HepG2 (cell line): ENCODE measurements at places on chromosomes 2 and 18. TPM values are rescaled to one million over a fixed set of nuclear protein-coding genes. Genes with fewer than 3 reads are reported as not detected.
A peak's percentile ranks its signal among the peaks of the same experiment; 100 is the strongest.

- no peak for DNase-seq
Observed at GRCh38 chr18:2958819-2959298, 54.1 kb downstream of the LPIN2 start.

The DSG2 gene
- 23.3 and 24.4 TPM in 2 replicates for total RNA-seq

- DNase-seq = no peak
Observed at GRCh38 chr18:57864615-57865121, 61.6 kb upstream of the ATP8B1 start.

DNA sequence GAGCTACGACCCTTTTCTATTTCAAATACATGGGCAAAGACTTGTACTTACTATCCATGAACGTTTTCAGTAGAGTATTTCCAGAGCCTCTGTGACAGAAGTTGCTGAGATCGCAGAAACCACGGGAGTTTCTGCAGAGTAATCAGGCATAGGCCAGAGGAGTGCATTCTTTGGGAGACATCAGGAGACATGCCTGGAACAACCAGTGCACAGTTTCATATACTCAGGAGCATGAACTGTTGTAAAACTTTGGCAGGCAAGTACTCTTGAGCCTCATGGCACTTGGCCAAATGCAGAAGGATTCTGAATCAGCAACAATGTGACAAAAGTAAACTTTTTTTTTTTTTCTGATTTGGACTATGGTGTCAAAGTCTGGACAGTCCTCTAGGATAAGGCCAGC is 307.1 kb downstream of the GRB14 start:
- no peak for DNase-seq

The FEV gene
- total RNA-seq = not detected in 2 replicates

The FASTKD2 gene
- total RNA-seq = 77.8 and 88.0 TPM in 2 replicates

The MALL gene
- total RNA-seq = not detected in 2 replicates

DNA sequence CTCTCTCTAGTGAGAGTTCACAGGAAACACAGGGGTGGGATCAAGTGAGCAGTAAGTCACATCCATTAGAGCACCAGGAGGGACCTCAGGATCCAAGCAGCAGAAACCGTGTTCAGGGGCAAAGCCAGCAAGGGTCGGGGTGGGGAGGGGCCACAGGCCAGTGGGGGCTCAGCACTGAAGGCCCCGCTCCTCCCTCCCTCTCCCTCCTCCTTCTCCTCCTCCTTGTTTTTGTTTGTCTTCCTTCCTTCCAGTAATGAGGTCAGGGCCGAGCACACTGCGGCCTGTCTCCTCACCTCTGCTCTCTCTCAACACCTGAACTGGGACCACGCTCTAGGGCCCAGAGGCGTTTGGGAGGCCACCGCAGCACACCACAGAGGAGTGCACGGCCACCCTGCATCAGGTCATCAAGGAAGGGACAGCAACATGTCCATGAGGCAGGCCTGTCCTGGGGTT is 20.9 kb downstream of the MTERF4 start:
- no peak for DNase-seq

DNA sequence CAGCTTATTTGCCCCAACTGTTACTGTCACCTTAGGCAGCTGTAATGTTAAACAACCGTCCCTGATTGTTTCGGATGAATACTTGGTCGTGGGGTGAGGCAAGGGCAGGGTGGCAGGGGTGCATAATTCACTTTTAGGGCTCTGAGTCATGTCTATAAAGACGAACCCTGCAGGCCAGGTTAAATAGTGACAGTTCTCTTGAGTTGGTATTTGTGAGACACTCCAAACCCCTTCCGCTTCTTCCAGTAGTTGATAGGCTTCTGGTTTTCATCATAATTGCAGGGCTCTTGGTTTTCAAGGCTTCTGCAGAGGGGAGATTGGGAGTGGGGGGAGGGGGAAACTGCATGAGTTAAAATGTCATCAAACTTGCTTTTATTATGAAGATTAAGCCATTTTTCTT is 97.2 kb upstream of the TSPYL6 start:
- DNase-seq = no peak

The MEP1B gene
- not detected in 2 replicates for total RNA-seq

GRCh38 chr18:48459016-48459415 is 49.8 kb upstream of the ZBTB7C start:
- no peak for DNase-seq

DNA sequence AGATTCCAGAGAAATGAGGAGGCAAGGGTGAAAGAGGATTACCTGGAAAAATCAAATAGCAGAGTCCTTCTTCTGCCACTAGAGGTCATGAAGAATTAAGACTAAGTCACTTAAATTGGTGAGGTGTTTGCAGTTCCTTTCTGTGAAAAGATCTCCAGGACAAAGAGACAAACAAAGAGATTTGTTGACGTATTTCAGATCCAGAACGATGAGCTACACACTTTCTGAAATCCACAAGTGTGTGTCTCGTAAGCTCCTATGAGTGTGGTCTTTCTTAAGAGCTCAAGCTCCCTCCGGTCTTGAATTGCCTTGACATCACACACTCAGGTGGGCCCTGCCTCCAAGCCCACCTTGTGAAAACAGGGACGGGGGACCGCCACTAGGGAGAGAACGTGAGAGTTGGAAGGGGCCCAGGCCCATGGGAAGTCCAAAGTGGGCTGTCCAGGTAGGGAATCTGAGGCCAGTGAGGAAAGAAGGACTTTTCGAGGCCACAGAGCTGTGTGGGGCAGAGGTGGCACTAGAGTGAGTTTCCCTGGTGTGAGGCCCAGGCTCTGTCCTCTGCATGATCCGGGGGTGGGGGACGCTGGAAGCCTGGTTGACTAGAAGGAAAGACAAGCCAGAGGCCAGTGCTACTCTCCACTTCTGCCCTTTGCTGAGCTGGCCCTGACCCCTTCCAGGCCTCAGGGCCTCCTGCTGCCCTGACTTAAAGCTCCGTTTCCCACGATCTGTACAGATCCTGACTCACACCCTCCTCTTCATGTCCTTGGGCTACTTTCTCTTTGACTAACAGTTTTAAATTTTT is 168.1 kb upstream of the NCK2 start:
- DNase-seq = peak; percentile 54

The DIPK1C gene
- total RNA-seq = not detected in 2 replicates

DNA sequence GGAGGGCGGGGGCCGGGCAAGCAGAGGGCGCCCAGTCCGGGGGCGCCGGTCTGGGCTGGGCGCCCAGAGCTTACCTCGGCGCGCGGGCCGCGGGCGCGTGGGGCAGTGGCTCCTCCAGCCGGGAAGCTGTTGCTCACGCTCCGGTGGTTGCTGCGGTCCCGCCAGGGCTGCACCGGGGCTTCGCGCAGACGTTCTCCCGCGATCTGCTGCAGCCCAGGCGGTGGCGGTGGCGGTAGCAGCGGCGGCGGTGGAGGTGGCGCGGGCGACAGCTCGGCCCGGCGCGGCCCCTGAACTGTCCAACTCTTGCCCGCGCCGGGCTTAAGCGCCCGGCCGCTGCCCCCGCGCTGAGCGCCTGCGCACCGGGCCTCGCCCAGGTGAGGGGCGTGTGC is 391 bp downstream of the ZNF385B start:
- DNase-seq = no peak

DNA sequence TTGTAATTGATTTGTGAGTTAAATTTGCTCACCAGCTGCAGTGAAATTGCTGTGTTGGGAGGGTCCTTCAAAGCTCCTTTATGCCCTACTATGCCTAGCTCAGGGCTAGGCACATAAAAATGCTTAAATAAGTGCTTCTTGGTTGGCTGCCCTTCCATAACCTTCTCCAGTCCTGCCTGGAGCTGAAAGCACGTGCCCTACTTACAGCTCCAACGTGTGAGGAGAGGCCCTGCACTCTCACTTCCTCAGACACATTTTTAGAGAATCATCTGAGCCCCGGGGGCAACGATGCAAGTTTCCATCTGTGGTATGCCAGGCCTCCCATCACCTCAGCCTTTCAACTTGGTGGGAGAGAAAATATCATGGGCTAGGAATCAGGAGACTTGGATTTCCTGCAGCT is 202.7 kb downstream of the BCL11A start:
- no peak for DNase-seq

GRCh38 chr2:29485631-29486030 is 370.4 kb downstream of the CLIP4 start:
- DNase-seq = no peak

The NTSR2 gene
- not detected in 2 replicates for total RNA-seq

The LOXHD1 gene
- not detected in 2 replicates for total RNA-seq

DNA sequence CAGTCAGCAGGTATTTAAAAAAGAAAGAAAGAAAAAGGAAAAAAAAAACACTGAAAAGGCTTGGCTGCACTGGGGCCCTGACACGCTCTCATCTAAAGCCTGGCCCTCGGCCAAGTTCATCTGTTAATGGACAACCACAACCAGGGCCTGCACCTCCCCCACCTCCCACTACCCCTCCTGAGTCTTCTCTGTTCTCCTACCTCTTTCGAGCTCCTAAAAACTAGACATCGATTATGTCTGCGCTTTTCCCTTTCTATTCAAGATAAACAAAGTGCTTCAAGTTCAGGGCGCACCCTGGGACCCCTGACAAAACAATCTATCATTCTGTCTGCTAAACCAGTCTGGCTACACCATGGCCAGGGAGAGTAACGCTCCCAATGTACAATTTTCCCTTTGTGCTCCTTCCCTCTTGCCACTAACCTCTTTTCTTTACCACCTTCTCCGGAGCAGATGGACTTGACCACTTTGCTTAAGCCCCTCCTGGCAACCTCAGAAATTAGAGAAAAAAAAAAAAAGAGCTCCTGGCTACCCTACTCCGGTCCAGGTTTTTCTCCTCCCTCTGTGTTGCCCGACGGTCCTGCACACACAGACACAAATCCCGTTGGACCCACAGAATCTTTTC is 22.7 kb downstream of the BCL11A start:
- peak; percentile 84 for DNase-seq

GRCh38 chr2:12665334-12665733 is 51.4 kb upstream of the TRIB2 start:
- no peak for DNase-seq

- no peak for DNase-seq
Observed at GRCh38 chr18:73638709-73639108, 508.9 kb downstream of the FBXO15 start.

DNA sequence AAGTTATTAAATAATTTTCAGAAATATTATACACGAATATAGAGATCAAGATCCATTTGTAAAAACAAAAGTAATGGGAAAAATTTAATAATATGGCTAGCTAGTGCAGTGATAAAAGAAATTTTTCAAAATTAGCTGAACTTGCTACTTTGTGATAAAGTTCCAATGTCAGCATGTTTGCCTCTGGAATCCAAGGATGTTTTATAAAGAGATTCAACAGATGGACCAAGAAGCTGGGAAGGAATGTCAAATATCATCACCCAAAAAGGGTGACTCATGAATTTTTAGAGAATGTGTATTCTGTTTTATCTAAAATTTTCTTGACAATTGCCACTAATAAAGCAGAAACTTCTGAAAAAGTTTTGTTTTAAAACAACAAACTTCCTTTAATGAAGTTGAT is 95.3 kb downstream of the FSIP2 start:
- no peak for DNase-seq

The TNFAIP6 gene
- not detected in 2 replicates for total RNA-seq

- no peak for DNase-seq
Observed at GRCh38 chr2:49162151-49162550, 7.8 kb upstream of the FSHR start.

GRCh38 chr2:66477135-66477842 is 42.4 kb downstream of the MEIS1 start:
- DNase-seq = no peak

GRCh38 chr2:43831543-43832294 is 6.9 kb downstream of the ABCG5 start:
- no peak for DNase-seq

- no peak for DNase-seq
Observed at GRCh38 chr2:216665242-216665641, 30.1 kb downstream of the IGFBP5 start.

The CPO gene
- total RNA-seq = not detected in 2 replicates

DNA sequence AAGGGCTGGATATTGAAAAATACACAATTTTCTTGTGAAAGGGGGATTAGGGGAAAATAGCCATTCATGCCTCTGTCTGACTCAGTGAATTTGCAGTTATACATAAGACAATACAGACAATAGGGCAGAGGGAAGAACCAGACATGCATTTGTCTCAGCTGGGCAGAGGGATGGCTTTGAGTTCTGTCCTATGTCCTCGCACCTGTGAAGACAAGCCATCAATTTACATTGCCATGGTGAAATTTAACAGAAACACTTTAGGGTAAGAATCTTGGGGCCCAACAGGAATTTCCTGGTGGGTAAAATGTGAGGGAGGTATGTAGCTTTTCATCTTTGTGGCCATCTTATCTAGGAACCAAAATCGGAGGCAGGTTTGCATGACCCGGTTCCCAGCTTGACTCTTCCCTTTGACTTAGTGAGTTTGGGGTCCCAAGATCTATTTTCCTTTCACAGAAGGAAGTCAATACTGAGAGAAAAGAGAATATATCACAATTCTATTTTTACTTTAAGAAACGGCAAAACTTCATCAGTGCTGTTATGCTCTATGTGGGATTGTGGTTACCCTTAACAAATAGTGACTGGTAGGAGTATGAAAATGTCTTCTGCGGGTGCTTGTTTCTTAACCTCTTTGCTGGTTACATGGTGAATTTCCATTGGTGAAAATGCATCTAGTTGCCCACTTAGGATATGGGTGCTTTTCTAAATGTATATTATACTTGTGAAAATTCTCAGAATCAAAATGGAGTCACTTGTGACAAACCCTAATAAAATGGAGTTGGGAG is 221.8 kb downstream of the SPP2 start:
- no peak for DNase-seq

The SPAST gene
- total RNA-seq = 40.4 and 41.5 TPM in 2 replicates

The POTEF gene
- 1.9 and 6.0 TPM in 2 replicates for total RNA-seq

GRCh38 chr2:68837164-68837860 is 33.9 kb downstream of the BMP10 start:
- peak; percentile 55 for DNase-seq

DNA sequence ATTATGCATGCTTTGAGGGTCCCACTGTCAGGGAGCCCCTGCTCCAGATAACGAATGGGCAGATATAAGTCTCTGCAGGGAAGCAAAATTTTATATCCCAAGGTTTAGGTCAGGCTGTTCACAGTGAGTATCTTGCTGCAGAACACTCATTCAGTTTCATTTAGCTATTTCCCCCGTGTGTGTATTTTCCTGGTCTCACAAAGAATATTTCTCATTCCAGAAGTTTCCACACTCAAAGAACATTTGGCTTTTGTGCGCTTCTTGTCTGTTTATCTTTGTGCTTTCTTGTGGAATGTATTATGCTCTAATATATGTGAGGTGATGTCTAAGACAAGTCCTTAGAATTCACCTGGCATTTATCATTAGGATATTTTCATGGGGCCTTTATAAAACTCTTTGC is 140.4 kb upstream of the MMADHC start:
- no peak for DNase-seq

The OTOS gene
- total RNA-seq = not detected in 2 replicates

DNA sequence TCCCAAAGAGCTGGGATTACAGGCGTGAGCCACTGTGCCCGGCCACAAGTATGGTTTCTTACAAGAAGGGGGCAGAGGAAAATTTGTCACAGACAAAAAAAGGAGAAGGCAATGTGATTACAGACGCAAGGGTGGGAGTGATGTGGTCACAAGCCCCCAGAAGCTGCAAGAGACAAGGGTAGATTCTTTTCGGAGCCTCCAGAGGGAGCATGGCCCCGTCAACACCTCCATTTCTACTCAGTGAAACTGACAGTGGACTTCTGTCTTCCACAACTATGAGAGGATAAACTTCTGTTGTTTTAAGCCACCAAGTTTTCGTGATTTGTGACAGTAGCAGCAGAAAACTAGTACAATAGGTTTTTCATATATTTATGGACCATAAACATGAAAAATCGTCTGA is 2.1 kb upstream of the TCF7L1 start:
- DNase-seq = peak; percentile 37

- peak; percentile 90 for DNase-seq
Observed at GRCh38 chr2:119487434-119488244, 36.6 kb downstream of the SCTR start.

- no peak for DNase-seq
Observed at GRCh38 chr2:136057802-136058140, 60.2 kb downstream of the CXCR4 start.
